T-cell (primary cell): ENCODE measurements at places on chromosomes 7 and 10. TPM values are rescaled to one million over a fixed set of nuclear protein-coding genes. Genes with fewer than 3 reads are reported as not detected.

RGR gene
- total RNA-seq, result not detected

FOXI2 gene
- not detected for total RNA-seq

CD36 gene
- 0.32 TPM for total RNA-seq

- no peak for DNase-seq
- H3K36me3 ChIP-seq, result no peaks in the 10 kb centered on the region
- H3K27ac ChIP-seq, result no peak overlapping the region
- no peaks in the 10 kb centered on the region for H3K27me3 ChIP-seq
- H3K4me3 ChIP-seq, result no peak overlapping the region
Measured at GRCh38 chr7:132270517-132270916, 305.8 kb downstream of the PLXNA4 start.

DNA sequence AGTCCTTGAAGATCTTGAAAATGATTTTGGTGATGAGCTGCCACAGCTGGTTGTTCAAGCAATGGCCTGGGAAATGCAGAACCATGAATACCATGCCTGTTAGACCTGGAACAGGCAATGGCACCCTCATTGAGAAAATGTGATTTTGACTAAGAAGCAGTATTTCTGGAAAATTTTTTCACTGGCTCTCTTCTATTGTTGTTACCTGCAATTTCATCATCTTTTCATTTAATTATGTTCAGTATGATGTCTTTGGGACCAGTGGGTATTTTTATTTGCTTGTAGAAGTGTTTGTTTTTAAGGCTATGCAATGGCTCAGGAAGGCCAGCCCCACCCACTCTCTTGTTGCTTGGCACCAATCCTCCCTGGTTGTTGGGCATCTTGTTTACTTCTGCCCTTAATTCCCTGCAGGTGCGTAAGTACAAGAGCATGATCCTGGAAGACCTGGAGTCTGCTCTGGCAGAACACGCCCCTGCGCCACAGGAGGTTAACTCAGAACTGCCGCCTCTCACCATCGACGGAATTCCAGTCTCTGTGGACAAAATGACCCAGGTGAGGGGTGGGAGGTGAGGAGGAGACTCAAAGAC, 78.6 kb downstream of the NRF1 start:
- H3K36me3 ChIP-seq, result peaks cover 8% of the 10 kb centered on the region
- no peak overlapping the region for H3K4me3 ChIP-seq
- H3K4me1 ChIP-seq, result no peaks in the 10 kb centered on the region
- H3K27ac ChIP-seq, result no peak overlapping the region
- H3K27me3 ChIP-seq, result no peaks in the 10 kb centered on the region
